ENCODE measurements at places on chromosomes 7 and 10.

DNA sequence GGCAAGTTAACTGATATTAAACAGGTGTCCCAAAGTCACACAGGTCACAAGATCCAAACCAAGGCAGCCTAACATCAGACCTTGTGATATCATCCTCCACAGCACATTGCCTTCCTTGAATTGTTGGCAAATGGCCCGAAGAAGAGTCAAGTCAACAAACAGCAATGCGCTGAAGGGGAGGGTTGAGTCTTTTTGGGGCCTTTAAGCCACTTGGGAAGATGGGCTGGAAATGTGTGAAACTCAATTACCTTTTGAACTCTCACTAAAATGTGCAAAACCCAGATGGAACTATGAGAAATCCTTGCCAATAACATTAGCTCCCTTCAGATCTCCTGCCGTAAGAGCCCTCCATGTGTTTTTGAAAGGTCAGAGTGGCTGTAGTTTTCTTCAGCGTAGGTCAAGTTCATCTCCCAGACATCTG lies 47.9 kb upstream of the STK17A start:
- DNase-seq, result no peak

DNA sequence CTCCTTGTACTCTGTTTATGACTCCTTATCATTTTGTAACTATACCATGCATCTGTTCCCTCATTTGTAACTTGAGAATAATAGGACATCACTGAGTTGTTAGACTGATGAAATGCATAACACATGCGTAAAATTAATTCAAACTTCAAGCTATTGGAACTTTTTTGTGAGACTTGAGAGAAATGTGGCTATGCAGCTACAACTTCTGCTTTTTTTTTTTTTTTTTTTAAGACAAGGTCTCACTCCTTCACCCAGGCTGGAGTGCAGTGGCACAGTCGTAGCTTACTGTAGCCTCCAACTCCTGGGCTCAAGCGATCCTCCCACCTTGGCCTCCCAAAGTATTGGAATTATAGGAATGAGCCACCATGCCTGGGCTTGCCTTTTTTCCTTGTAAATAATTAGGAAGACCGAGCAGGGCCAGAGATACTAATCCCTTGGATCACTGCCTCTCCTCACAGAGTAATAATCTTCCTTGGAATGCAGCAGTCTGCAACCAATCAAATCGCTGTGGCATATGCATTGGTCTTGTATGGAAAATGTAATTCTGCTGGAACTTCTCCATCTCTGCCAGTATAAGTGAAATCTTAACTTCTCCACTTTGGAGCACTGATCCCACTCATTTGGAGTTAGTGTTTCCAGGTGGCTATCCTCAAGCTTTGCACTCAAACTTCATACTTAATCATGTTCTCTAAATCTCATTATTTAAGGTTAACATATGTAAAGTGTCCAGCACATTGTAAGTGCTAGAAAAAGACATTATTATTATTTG lies 2.0 kb upstream of the PANK1 start:
- DNase-seq, result no peak

GRCh38 chr7:43697690-43698089 lies 31.6 kb downstream of the COA1 start:
- DNase-seq, result no peak

GRCh38 chr10:73759512-73760115 lies 15.4 kb downstream of the SEC24C start:
- no peak for DNase-seq

DNA sequence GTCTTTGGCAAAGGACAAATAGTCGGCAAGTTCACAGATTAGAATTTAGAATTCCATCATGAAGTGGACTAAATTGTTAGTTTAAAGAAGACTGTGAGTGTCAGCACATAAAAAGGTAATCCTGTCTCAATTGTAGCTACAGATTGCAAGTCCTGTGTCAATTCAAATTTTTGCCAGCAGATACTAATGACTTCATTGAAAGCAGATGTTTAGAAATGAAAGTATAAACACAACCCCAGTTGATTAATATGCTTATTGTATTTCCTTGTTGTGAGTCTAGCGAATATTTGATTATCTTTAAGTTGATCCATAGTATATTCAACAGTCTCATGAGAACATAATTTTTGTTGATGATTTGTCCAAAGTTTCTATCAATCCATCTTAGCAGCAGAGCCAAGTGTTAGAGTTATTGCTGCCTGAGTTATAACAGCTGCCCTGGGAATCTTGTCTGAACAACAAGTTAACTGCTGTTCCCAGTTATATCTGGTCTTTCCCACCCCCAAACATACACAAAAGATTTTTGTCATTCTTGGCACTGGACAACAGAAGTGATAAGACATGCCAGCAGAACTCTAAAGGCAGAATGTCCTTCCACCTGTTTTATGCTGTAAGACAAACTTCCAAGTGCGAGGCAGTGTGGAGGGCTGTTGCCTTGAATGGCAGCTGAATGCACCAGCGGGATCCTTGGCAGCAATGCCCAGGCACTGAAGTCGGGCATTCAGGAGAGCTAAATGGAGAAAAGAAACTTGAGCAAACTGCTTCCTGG lies 21.3 kb upstream of the HERPUD2 start:
- DNase-seq, result no peak

DNA sequence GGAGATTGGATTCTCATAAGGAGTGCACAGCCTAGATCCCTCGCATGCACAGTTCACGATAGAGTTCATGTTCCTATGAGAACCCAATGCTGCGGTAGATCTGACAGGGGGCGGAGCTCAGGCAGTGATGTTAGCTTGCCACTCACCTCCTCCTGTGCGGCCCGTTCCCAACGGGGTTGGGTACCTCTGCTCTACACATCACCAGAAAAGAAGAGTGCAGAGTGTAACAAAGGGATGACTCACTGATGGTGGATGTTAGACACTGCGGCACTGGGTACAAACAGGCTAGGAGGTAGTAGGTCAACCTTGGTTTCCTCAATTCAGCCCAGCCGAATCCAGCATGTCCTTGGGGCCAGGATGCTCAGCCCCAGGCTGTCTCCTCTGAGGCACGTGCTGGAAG lies 66.8 kb upstream of the CHST15 start:
- DNase-seq, result no peak

DNA sequence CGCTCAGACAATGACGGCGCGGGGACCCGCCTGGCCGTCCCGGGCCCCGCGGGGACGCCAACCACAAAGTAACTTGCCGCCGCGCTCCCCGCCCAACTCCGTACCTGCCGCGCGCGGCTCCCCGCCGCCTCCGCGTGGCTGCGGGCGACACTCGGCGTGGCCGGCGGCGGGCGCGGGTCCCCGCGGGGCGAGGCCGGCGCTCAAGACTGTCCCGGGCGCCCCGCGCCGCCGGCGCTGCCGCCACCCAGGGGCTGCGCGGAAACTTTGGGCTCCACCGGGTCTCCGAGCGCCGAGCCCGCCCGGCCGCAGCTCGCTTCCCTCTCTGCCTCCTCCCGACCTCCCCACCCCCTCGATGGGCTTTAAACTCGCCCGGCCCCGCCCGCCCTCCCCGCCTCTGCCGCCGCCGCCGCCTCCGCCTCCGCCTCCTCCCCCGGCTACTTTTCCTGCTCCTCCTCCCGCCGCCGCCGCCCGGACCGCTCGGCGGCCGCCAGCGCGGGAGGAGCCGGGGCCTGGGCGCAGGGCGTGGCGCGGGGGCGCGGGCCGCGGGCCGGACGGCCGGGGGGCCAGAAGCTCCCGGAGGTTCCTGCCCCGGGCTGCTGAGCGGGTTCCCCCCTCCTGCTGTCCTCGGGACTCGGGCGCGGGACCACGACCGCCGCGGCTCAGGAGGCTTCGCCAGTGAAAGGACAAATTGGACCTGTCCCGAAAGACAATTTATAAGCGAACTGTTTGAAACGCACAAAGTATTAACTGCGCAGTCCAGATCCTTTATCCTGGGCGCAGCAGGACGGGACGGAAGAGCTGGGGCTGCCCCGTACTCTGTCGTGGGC lies 10.6 kb upstream of the GRB10 start:
- DNase-seq, result peak; percentile 53

- no peak for DNase-seq
These were observed 12.5 kb upstream of the CHCHD1 start for GRCh38 chr10:73769396-73769795.

- no peak for DNase-seq
These were observed 171.8 kb upstream of the CDK1 start for GRCh38 chr10:60606343-60607080.

GRCh38 chr7:137328373-137329120 lies 15.0 kb downstream of the PTN start:
- DNase-seq, result no peak

- DNase-seq, result no peak
These were observed 64.4 kb upstream of the NANOS1 start for GRCh38 chr10:118965096-118965495.

- DNase-seq, result no peak
These were observed 129.1 kb downstream of the LRRC4 start for GRCh38 chr7:127901895-127902703.

DNA sequence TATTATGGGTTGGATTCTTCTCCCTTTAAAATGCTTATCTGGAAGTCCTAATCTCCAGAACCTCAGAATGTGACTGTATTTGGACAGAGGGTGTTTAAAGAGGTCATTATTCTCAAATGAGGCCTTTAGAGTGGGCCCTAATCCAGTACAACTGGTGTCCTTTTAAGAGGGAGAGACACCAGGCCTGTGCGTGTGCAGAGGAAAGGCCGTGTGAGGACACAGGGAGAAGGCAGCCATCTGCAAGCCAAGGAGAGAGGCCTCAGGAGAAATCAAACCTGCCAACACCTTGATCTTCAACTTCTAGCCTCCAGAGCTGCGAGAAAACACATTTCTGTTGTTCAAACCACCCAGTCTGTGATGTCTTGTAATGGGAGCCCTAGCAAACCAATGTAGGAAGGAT lies 235.4 kb upstream of the MYO3A start:
- DNase-seq, result no peak

GRCh38 chr7:128934361-128935341 lies 3.1 kb upstream of the IRF5 start:
- DNase-seq, result no peak

GRCh38 chr10:37992083-37992482 lies 15.6 kb upstream of the ZNF25 start:
- DNase-seq, result no peak

GRCh38 chr10:33365871-33366411 lies 31.5 kb upstream of the NRP1 start:
- DNase-seq, result no peak

- DNase-seq, result no peak
These were observed 287.6 kb downstream of the TWIST1 start for GRCh38 chr7:18829858-18830285.

Data from activated CD4-positive, alpha-beta T cell treated with anti-CD3 and anti-CD28 coated beads for 4 hours (primary cell).